ENCODE measurements at places on chromosomes 11 and 22. TPM values are rescaled to one million over a fixed set of nuclear protein-coding genes. Genes with fewer than 3 reads are reported as not detected.

- DNase-seq = no peak
These were observed 351.9 kb downstream of the TENM4 start for GRCh38 chr11:79088967-79089366.

DNA sequence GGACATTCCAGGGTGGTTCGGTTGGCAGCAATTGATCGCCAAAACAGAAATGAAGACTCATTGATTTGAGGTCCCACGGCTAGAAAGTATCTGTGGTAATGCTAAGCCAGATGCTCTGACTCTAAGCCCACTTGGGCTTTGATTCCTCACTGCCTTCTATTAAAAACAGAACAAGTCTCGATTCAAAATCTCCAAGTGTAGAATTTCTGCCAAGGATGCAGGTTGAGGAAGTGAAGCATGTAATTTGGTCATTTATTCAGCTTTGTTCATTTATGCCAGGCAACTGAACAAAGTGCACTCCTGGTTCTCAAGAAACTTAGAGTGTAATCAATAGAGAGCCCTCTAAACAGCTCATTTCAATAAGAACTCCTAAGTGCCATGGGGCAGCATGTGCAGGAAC is 2.3 kb upstream of the CEP295 start:
- no peak for DNase-seq

DNA sequence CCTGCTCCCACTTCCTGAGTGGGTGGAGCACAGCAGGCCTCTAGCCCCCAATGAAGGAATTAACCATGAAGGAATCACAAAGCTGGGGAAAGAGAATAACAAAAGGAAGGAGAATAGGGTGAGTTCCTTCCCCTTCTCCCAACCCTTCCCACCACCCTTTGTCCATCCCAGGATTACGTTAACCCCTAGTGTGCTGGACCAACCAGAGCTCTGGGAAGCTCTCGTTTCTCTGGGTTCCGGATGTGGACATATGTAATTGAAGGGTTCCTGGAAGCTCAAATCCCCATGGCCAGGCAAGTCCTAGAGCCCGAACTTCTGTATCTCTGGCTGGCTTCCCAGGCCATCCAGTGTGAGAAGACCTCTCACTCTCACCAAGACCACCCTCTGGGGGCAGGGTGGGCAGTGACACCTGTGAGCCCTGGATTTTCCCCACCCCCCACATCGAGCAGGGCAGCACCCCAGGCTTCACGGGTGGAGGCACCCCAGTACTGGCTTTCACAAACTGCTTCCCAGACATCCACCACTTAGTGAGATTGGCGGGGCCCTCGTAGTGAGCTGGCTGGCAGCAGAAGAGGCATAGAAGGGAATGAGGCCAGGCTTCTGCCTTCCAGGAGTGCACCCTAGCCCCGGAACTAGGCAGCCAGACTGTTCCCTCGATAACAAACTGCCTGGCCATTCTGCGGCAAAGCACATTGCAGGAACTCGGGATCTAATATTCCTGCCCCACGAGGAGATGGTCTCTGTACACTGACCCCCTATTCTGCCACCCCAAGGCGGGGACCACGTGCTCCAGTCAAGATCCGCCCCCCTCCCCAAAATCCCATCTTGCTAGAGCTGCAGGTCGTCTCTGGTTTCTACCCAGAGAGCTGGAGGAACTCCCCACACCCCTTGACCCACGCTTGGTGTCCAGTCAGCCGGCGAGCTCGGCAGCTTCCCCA is 2.1 kb downstream of the NECTIN1 start:
- DNase-seq = no peak

GRCh38 chr22:47304854-47305253 is 542.4 kb downstream of the TBC1D22A start:
- no peak for DNase-seq

DNA sequence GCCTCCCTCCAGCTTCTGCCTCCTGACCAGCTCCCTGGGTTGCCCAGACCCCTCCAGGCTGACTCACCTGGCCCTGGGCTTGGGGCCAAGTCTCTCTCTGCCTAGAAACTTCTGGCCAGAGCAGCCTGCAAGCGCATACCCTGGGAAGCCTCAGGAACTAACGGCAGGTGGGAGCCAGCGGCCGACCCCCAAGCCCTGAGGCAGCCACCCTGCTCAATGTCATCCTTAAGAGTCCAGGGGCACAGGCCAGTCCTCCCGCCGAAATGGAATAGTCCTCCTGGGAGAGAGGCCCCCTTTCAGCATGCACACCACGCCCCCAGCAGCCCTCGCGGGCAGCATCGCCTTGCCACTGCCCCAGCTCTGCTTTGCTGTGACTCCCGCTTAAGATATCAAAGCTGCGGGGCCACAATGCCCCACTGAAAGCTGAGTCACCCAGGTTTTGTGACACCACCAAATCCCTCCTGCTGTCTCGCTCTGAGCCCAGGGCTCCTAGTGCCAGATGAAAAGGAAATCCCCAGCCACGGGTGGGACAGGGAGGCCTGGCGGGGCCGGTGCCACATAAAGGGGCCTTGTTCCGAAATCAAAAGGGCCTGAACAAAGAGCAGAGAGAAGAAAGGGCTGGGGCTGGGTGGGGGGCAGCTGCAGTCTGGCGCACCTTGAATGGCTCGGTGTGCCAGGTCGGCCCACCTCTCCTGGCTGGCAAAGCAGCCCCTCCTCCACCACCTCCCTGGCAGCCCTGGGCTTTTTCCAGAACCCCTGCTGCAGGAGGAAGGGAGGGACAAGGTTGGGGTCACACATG is 21.4 kb upstream of the FGF3 start:
- no peak for DNase-seq

GRCh38 chr11:60241786-60242185 is 1.2 kb downstream of the MS4A4E start:
- DNase-seq = no peak

- DNase-seq = no peak
These were observed 76.2 kb downstream of the SLC1A2 start for GRCh38 chr11:35343033-35343598.

GRCh38 chr11:65857500-65857852 is 504 bp downstream of the CFL1 start:
- DNase-seq = peak; percentile 53

DNA sequence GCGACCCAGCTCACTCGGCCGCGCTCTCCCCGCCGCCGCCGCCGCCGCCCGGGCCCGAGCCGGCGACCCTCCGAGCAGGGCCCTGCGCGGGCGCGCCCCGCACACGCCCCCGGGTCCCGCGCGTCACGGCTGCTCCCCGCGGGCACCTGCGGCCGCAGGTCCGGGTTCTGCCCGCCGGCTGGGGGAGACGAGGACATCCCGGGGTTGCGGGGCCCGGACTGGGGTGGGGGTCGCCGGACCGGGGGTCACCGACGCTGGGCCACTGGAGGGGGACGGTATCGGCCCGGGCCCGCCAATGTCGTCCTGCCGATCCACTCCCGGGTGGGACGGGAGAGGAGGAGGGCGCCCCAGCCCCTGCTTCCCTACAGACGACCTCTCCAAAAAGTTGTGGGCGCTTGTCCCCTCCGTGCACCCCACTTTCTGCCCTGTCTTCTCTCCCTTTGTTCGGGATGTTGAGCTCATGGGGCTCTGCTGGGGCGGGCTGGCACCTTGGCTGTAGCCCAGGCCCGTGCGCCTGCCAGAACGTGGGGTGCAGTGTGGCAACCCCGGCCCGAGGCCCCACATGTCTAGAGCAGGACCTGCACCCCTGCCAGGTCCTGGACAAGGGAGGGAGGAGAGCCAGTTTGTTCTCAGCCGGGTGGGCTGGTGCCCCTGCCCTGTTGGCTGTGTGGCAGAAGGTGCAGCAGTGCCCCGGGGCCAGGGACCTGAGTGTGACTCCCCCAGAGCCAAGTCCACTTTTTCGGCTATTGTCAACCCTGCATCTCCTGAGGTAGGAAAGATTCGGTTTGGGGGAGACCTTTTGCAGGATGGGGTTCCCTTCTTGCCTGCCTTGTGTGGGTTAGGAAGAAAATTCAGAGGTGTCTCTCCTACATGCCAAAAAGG is 40.2 kb upstream of the CELSR1 start:
- DNase-seq = no peak

The TEX54 gene
- not detected for total RNA-seq

The KCNK4 gene
- total RNA-seq = 3.0 TPM

The SEPTIN3 gene
- total RNA-seq = 130 TPM

The OR4D5 gene
- total RNA-seq = not detected

The CPT1B gene
- total RNA-seq = 6.7 TPM

The OR5A1 gene
- not detected for total RNA-seq

The TREH gene
- total RNA-seq = not detected
